DMS153 (cell line): ENCODE measurements at places on chromosomes 7 and 10.

GRCh38 chr7:44143646-44144250, 2.6 kb upstream of the MYL7 start:
- DNase-seq: no peak

DNA sequence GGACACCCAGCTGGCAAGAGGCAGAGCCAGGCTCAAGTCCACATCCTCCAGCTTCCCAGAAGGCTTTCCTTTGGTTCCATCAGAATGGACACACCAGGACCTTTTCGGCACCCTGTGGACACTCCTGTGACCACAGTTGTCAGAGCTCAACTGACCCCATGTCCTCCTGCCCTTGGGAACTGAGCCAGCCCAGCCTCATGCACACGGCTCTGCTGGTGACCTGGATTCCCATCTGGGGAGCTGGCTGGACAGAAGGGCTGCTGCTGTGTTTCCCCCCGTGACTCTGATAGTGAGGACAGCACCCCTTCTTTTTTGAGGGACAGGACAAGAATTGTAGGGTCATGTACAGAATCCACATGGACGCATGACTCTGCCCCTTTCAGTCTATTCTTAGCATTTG, 289.2 kb downstream of the WDR37 start:
- no peak for DNase-seq

DNA sequence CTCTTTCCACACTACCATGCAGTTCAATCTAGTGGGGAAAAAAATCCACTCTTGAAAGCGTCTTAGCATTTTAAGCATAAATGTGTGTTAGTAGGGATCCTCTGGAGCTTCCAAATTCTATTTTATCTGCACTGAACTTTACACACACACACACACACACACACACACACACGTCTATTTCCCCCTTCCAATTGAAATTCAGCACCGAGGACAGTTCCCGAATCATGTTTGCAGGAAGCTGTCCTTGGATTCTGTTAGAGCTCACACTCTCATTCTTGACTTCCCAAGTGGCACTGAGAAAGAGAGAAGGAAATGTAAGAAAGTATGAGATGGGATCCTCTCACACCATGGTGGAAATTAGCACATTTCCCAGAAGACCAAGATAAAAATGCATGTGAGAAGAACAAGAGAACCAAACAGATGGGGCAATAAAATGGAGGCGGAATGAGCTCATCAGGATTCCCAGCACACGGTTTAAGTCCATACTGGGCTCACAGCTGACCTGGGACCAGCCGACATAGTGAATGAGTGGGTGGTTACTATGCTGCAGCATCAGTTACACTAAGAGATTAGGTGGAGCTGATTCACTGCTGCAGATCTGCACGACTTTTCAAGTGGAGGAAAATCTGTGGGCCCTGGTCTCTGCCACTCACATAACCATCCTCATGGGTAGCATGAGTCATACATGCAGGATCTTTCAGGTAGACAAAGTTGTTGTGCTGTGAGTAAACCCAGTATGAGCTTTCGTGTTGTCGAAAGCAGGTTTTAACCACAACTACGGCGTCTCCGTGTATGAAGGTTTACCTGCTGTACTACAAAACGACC, 3.3 kb upstream of the NPTX2 start:
- DNase-seq: no peak

GRCh38 chr10:102732661-102733060, 11.1 kb upstream of the WBP1L start:
- no peak for DNase-seq

- DNase-seq: no peak
Measured at GRCh38 chr7:828793-829561, 3.3 kb upstream of the SUN1 start.

DNA sequence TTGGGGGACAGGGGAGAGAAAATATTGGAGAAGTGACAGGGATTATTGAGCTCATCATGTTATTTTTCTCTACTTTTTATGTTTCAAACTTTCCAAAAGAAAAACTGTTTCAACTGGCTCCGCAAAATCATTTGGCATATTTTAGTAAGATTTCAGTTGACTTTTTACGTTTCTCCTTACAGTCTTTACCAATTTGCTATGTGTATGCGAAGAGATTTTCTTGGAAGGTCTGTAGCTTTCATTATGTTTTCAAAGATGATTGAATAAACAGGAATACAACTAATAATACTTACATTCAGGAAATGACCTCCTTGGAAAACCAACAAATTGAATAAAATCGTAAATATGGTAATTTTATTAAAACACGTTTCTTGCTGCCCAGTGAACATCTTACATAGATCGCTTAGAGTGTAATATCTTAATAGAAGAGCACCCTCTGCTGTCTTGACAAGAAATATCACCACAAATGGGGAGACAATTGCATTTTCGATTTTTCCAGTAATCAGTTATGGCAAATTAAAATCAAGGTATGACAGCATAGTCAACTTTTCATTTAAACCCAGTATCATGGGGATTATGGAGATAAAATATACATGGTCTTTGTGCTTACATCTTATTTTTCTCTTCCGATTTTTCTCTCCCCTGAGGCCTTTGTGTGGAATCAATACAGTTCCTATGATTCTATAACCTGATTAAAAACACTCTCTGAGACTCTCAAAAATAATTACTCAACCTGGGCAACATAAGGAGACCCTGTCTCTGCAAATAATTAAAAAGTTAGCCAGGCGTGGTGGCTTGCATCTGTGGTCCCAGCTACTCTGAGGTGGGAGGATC, 43.1 kb downstream of the MBL2 start:
- no peak for DNase-seq

GRCh38 chr7:38524786-38525185, 106.4 kb downstream of the AMPH start:
- no peak for DNase-seq

GRCh38 chr10:133257489-133258065, 19.1 kb downstream of the ADAM8 start:
- no peak for DNase-seq

DNA sequence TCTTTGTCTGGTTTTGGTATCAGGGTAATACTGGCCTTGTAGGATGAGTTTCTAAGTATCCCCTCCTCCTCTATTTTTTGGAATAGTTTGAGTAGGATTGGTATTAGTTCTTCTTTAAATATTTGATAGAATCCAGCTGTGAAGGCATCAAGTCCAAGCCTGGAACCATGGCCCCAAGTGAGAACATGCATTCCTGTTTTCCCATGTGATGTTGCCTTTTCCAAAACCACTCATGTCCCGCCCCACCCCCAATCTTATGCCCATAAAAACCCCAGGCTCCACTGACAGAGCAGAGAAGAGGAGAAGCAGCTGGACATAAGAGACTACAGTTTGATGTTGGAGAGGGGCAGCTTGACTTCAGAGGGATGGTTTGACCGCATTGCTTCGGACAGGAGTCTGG, 71.2 kb downstream of the MINPP1 start:
- DNase-seq: no peak

DNA sequence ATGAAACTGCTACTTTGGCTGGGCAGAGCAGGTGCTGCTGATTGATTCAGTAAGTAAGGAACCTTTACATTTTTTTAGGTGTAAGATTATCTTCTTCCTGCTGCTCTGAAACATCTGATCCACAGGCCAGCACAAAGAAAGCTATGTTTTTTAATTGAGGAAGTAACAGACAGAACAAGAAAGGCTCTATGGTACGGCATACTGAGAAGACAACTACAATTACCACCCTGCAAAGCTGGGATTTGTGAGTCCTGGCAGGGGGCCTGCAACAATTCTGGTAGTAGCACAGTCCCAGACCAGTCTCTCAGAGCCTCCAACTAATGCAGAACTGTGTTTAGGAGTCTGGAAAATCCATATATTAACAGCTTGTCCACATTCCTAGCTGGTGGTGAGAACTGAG, 103.0 kb upstream of the LRRTM3 start:
- no peak for DNase-seq

DNA sequence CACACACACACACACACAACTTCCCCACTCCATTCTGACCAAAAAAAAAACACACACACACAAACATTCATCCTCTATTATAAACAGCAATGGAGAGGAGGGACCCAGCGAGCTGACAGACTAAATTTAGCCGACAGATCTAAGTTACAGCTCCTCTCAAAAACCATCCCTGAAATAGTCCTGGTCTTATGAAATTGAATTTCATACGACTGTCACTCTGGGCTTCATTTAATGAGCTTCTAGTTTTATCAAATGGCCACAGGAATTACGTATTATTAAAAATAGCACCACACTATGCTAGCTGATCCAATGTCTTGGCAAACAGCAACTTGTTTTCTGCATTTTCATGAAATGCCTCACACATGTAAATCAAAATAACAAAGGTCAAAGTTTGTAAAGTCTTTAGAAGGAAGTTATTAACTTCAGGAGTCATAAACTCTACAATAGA, 131.3 kb upstream of the ASAH2 start:
- DNase-seq: no peak

DNA sequence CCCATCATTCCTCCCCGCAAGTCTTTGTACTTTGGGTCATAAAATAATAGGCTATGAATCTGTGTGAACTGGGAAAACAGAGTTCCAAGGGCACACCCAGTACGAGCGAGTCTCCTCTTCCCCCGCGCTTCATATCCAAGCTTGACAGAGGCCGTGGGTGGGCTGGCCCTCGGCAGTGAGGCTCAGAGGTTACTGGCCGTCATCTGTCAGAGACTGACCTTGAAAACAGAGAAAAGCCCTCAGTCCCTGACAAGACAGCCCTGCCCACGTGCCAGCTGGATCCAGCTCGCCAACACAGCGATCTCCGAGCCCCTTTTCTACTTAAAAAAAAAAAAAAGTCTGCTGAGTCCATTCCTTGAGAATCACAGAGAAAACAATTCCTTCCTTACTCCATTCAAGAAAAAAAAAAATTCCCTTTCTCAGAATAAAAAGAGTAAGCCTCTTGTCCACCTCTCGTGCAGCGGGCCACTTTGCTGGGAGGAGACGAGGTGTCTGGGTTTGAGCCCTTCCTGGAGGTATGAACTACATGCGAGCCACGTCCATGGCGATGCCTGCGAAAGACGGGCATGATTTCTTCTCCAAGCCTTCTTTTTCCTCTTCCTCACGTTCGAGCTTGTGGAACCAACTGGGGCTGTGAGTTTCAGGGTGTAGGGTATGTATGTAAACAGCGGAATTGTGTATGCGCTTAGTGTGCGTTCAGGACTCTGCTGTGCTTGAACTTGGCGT, 744 bp upstream of the BICC1 start:
- no peak for DNase-seq

DNA sequence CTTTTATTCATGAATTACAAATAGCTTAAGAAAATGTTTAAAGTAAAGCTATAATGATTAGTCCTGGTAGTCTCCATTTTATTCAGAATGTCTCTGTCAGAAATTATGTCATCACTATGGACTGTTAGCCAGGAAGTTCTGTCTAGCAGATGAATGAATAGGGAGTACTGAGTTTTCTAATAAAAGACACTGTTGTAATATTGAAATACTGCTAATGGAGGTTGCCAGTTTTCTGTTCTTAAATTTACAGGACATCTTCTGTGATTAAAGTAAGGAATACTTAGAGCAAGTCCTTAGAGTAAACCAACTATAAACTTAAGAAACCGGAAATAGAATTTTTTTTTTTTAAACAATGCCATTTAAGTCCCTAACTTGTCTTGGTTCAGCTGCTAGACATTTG, 309.8 kb downstream of the ADK start:
- DNase-seq: no peak

DNA sequence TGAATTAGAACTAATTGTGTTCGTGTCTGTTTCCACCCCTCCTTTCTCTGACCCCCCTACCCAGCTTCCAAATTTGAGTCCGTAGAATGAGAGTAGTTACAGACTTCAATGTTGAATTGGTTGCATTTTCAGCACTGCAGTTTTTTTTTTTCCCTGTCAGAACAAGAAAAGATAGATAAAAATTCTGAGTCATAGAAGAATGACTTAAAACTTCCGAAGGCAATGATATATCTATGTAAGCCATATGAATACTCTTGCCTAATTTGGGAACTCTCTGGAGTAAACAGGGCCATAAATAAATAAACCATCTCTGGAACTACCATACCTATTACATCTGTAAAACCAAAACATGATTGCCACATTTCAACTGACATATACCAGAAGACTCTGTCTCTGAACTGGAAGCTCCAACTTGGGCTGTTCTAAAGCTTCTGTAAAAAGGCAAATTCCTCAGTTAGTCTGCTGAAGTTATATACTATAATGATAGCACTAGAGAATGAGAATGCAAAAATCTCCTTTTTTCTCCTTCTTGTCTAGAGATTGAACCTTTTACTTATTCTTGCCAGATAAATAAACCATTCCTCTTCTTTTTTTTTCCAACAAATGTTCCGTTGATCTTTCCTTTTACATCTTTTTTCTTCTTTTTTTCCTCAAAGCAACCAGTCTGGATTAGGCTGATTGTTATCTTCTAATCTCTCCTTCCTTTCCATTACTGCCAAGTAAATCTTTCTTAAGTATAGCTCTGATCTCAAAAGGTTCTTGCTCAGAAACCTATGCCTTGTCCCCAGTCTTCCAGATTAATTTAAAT, 23.5 kb downstream of the VCL start:
- DNase-seq: no peak

- DNase-seq: no peak
Measured at GRCh38 chr7:74718336-74718735, 55.5 kb upstream of the NCF1 start.

DNA sequence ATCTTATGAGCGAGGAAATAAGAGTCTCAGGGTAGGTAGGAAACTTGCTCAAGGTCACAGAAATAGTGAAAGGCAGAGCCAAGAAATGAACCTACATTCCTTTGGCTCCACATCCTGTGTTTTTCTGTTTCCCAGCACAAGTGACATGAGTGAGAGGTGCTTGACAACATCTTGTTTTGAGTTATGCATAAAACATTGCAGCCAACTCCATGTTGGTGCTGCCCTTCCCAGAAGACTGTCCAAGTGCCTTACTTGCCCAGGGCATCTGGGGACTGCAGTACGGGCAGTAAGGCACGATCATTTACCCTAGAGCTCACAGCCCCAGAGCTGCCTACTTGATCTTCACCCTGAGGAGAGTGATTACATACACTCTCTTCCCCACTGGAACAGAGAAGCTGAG, 148.8 kb downstream of the NOC3L start:
- DNase-seq: no peak

- no peak for DNase-seq
Measured at GRCh38 chr7:69714886-69715576, 116.8 kb downstream of the AUTS2 start.

DNA sequence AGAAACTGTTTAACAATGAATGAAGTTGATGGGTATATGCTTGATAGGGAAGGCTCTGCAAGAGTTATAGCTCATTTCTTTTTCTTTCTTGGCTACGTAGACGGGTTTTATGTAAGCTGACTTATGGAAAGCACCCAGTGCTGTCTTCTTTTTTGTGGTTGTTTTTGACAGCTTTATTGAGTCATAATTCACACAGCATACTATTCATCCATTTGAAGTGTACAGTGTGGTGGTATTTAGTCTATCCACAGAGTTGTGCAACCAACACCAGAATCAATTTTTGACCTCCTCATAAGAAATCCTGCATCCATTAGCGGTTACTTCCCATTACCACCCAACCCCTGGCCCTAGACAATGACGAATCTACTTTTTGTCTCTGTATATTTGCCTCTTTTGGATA, 240.6 kb upstream of the KIAA1217 start:
- DNase-seq: no peak

DNA sequence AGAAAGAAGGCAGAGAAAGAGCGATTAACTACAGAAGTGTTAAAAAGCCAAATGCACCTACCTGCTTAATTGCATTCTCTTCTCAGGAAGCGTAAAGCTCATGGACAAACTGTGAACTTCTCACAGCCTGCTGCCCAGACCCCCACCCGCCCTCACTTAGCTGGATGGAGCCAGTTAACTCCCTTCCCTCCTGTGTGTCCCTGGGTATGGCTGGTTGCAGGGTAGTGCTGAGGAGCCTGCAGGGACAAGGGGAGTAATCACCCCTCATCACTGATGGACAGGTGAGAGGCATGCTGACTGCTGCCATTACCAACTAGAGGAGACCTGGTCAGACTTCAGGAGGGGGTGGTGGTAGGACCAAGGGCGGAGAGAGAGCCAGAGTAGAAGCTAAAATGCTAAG, 37.5 kb downstream of the ENO4 start:
- no peak for DNase-seq
